ENCODE measurements at places on chromosomes 6 and 20.

DNA sequence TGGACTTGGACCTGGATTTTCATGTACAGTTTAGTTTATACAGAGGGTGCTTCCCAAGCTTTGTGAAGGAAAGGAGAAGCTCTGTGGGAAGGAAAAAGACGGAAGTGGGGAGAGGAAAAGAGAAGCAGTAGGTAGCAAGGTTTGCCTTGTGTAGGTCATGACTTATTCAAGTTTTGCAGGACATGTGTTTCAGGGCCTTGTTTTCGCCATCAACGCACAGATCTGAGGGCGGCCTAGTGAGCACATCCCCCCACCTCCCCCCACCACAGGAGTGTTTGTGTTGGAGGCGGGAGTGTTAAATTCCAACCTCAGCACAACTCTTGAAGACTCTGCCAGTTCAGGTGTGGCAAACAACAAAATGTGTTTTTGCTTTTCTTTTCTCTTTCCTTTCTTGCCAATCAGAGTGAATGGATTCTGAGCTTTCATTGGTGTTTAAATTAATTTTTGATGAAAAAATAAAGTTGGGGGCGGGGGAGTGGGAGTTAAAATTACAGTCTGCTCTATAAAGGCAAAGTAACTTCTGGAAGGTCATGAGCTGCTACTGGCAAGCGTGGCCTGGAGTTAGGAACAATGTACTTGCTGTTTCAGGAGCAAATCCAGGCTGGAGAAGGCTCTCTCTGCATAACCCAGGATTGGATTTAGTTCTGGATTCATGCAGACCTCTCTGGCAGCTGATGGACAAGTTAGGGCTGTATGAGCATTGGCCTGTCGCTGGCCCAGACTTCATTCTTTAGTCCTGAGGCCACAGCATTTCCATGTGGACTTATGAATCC, 338.5 kb downstream of the CD83 start:
- no peak for DNase-seq

GRCh38 chr6:45351667-45352066, 23.5 kb downstream of the RUNX2 start:
- no peak for DNase-seq

DNA sequence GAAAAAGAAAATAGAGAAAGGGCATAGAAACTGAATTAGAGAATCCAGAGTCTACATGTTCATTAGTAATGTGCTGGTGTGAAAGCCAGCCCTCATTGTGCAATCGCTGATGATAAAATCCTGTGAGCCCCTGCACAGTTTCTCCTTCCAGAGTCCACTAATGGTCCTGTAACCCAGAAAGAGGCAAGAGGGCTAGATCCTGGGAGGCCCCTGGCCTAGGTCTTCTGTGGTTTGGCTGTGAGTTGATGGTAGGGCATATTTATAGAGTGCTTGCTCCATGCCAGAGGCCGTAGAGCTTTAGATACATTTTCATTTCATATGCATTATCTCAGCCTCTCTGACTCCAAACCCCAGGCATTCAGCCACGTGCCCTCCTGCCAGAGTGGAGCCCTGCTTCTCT, 94.9 kb upstream of the MTHFD1L start:
- no peak for DNase-seq

GRCh38 chr6:169905041-169905807, 153.8 kb downstream of the ERMARD start:
- DNase-seq, result no peak

- DNase-seq, result no peak
These were observed 166.1 kb downstream of the GRM4 start for GRCh38 chr6:33979750-33980149.

DNA sequence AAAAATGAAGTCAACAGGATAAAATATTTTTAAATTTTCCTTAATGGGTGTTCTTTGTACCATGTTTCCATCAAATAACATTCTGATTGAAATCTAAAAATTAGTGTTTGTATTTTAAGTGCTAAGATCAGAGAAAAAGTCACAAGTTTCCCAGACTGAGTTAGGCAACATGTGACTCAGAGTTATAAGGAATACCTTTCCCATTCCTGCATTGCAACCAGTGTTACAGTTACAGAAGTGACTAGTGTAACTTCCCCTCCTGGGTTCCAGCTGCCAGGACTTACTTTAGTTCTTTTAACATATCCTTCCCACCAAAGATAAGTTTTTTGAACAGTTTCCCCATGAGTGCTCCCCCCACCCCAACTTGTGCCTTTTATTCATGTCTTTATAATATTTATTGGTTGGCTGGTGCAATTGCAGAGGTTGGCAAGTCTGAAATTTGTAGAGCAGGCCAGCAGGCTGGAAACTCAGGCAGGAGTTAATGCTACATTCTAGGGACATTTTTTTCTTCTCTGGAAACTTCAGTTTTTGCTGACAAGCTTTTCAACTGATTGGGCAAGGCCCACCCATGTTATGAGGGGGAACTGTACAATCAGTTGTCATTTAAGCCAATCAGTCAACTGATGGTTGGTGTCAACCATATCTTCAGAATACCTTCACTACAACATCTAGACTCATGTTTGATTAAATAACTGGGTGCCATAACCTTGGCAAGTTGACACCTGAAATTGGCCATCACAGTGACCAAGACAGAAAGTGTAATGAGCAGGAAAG, 22.9 kb upstream of the ESR1 start:
- DNase-seq, result no peak

- DNase-seq, result no peak
These were observed 3.5 kb downstream of the TENT5A start for GRCh38 chr6:81748994-81749393.

GRCh38 chr6:140850438-140850837, 1282.3 kb upstream of the GJE1 start:
- no peak for DNase-seq

DNA sequence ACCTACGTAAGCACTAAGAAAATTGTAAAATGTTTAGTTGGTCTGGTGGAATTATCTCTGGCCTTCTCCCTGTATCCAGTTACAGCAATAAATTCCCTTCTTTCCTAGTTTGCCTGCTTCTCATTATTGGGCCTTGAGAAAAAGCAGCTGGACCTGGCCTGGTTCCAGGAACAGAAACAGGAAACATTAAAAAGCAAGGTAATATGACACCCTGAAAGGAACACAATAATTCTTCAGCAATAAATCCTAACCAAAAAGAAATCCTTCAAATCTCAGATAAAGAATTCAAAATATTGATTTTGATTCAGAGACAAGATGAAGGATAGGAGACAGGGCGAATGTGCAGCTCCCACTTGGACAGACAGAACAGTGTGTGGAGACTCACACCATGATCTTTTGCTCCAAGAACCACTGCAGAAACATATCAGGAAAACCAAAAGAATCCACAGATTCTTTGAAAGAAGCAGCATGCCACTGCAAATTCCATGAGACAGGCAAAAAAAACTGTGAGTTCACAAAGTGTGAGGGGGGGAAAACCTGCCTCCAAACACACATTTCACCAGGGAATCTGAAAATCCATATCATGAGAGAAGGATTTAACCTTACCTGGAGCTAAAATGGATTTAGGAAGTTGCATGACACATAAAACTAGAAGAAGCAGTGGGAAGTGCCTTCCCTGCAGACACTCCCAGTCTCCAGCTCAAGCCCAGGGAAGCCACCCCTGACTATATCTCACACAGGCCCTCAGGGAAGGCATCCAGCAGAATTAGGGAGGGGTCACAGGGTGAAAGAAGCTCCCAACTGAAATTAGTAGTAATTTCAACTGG, 28.9 kb downstream of the TREM1 start:
- no peak for DNase-seq
